Cortex of kidney (tissue), 1 donor: ENCODE measurements at places on chromosomes 11 and 22.

GRCh38 chr11:86514453-86514852, 139.8 kb downstream of the CCDC81 start:
- no peak for DNase-seq

- DNase-seq = no peak
Measured at GRCh38 chr11:111937461-111937769, 272 bp downstream of the DIXDC1 start.

- no peak for DNase-seq
Measured at GRCh38 chr22:39994566-39995392, at the start of gene FAM83F. Gene FAM83F, plus strand, starts transcription at chr22:39994954. Its CDS starts 89 bp downstream, at chr22:39995043.

DNA sequence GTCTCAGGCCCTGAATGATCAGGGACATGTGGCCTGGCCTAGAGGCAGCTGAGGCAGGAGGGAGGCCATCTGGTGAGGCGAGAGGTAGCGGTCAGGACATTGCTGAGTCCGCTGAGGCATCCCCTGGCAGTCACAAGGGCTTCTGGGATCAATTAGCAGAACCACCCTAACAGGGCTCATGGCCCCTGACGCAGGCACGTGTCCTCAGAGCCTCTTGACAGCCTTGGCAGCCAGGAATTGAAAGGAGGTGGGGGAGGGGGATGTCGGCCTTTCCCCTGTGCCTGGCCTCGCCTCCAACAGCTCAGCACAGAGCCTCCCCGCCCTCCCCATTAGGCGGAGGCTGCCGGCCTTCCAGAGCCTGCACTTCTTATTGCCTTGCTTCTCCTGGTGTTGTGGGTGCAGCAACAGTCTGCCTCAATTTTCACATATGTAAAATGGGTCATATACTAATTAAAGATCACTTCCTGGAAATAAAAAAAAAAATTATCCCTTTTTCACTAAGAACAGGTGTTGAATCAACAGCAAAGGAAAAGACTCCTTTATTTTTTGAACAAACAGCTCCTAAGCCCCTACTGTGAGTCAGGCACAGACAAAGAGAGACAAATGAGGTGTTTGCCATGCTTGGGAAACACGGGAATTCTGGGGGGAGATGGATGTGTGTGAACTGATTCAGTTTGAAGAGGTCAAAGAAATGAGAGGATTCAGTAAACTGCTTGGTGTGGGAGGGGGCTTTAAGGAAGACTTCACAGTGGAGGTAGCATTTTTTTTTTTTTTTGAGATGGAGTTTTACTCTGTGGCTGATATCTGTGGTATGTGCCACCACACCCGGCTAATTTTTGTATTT, 55.3 kb downstream of the NFAM1 start:
- no peak for DNase-seq

- DNase-seq = no peak
Measured at GRCh38 chr11:29750392-29750791, 266.4 kb downstream of the KCNA4 start.

- DNase-seq = no peak
Measured at GRCh38 chr11:85685125-85685819, 723 bp downstream of the CCDC89 start.

DNA sequence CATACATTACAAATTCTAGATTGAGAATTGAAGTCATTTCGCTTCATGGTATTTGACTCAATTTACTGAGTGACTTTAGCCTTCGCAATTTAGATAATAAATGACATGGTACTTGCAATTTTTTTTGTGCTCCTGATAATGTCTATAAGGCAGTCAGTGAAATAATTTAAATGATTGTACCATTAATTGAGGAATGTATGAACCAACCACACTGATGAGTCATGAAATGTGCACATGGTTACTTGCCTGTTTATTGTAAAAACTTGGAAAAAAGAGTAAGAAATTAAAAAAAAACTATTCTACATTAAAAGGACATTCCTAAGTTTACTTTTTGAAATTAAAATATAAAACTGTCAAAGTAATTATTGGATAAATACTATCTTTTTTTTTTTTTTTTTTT, 43.3 kb downstream of the DNAJC24 start:
- no peak for DNase-seq

GRCh38 chr22:29758068-29758622, 8.7 kb downstream of the ZMAT5 start:
- no peak for DNase-seq

DNA sequence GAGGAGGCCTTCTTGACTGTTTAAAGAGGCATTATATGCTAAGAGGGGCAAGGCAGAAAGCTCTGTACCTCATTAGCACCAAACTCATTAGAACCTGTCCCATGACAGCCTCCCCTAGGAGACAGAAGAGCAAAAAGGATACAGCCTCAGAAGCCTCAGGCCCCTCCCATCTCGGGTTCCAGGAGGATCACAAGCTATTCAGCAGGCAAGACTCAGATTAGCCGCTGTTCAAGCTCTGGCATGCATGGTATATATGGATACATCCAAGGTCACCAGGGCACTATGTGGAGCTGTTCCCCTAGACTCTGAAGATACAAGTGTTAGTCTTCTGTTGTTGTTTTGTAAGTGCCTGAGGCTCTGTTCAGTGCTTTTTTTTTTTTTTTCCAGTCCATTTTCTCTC, 32.1 kb downstream of the ATXN10 start:
- DNase-seq = no peak

- DNase-seq = no peak
Measured at GRCh38 chr11:94876645-94877442, 96.5 kb downstream of the CWC15 start.

- no peak for DNase-seq
Measured at GRCh38 chr22:29009148-29009547, 52.5 kb downstream of the C22orf31 start.

- no peak for DNase-seq
Measured at GRCh38 chr11:14125529-14125928, 163.0 kb downstream of the SPON1 start.

- DNase-seq = no peak
Measured at GRCh38 chr11:84468235-84468634, 1158.9 kb downstream of the DLG2 start.

DNA sequence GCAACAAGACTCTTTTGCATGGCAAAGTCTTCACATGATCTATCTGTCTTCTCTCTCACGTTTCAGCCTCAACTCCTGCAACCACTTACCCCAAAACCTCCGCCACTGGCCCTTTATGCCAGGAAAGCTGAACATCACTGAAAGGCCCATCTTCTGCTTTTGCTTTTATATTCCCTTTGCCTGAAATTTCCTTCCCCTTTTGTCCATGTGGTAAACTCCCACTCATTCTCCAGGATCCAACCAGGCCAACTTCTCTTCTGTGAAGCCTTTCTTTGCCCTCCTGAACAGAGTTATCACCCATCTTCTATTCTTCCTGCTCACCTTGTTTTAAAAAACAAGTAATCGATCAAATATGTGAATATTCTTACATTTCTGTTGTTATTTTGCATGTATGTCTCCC, 117.8 kb downstream of the WNT11 start:
- DNase-seq = no peak

DNA sequence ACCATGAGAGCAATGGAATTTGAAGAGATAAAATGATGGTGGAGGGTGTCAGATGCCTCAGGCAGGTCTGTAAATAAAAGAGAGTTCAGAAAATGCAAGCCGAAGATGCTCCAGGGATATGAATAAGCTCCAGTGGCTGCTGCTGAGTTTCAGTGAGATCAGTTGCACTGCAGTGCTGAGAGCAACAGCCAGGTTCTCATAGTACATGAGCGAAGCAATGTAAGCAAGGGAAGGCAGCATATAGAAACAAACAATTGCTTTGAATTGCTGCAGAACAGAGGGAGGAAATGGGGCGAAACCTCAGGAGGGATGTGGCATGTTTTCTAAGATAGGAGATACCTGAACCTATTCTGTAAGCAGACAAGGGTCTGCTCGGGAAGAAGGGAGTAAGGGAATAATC, 369.5 kb downstream of the AASDHPPT start:
- DNase-seq = no peak

DNA sequence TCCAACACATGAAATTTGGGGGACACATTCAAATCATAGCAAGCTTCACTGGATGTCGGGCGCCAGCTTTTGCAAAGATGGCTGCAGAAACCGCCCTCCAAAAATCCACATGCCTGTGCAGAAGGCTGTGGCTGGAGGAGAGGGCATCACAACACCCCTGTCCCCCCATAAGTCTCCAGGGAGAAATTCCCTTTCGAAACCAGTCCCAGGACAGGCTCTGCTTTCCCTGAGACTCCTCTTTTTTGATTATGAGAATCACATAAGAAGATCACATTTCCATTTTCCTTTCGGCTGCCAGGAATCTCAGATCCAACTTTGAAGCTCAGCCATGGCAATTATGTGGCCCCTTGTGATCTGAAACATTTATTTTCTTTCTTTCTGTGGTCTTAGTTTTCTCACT, 9.7 kb downstream of the LIF start:
- DNase-seq = no peak

DNA sequence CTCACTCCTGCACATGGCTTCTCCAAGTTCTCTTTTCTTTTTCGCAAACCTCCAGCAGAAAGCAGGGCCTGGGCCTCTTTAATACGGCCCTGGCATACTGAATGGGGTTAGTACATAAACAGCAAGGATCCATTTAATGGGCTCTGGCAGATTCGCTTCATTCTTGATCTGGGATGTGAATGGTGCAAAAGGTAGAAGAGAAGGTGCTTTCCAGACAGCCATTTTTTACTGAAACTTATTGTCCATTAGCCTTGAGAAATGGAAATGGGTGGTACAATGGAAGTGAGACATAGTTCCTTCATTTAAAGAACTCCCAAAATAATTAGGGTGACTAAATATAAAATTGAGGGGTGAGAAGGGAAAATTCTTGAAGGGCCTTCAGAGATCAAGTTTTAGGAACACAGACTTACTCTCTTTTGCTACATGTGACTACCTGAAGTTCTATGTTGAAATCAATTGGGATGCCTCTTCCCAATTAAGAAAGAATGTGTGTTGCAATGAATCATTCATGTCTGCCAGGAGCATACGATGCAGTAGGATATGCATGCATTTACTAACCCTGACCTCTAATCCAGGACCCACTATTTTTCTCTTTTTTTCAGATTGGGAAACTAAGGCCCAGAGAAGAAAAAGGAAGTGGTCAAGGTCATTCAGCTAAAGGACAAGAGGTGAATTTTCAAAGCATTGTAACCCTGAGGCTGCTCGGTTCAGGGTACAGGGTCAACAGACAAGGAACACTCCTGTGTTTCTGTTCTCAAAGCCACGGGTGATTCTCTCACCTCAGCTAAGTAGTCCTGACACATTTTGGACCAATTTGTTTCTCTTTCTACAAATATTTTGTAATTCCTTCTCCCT, 144.1 kb downstream of the BBOX1 start:
- DNase-seq = no peak

DNA sequence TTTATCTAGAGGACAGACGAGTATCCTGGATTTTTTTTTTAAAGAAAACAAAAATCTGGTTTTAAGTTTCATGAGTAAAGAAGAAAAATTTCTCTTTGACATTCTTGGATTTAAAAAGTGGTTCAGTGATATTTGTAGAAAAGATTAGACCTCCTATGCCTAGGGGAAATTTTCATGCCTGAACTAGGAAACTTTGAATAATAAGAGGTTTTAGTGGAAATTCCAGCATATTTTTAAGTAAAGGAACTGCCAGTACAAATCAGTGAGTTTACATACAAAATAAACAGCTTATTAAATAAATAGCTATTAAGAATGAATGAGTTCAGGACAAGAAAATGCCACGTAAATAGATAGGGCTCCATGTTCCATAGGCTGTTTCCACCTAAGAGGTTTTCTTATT, 17.5 kb downstream of the JAM3 start:
- DNase-seq = no peak

- no peak for DNase-seq
Measured at GRCh38 chr11:32332990-32333319, 102.4 kb downstream of the WT1 start.

DNA sequence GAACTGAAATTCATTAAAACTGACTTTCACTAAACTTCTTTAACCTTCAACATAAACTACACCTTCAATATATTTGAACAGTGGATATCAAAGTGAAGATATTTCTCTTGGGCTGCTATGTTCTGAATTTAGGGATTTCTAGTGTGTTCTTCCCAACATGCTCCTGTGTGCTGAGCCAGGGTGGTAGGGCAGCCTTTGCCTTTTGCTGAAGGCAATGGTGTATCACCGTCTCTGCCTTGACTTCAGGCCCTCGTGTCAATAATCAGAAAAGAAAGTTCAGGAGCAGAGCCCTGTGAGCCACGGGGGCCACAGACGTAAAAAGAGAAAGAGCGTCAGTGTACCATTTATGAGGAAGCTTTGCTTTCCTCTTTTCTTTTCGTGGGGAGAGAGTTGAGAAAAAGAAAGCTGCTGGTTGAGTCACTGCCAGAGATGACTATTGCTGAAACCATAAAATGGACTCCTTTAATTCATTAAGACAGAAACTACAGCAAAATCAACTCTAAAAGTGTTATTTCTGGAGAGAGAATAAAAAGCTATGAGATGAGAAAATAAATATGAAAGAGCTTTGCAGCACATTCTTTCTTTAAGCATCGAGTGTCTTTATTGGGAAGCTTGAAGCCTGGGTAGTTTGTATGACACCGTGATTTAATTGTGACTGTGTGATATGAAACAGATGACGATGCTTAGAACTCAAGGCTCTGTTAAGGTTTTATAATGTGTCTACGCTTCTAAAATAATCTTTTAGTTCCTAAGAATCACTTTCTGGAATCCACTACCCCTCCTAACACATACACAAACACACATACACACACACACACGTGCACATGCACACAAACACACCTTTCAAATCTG, 271.8 kb upstream of the MTNR1B start:
- no peak for DNase-seq
